ENCODE measurements at places on chromosomes 13 and 19.
A peak's percentile ranks its signal among the peaks of the same experiment; 100 is the strongest.

DNA sequence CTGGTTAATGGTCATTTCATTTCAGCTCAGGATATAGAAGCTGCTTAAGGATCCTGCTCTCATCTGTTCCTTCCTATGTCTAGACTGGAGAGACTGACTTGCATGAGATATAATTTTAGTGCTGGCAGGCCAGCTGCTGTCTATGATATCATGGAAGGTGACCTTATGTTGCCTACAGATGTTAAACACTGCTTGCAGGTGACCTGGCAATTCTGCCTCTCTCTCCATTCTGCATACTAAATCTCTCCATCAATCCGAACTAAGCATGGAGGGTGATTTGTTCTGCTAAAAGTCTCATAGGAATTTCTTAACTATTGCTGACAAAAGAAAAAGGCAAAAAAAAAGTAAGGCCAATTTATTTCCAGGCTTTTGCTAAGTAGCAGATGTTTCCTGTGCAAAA lies 81.0 kb downstream of the CCNA1 start:
- no peak for DNase-seq

DNA sequence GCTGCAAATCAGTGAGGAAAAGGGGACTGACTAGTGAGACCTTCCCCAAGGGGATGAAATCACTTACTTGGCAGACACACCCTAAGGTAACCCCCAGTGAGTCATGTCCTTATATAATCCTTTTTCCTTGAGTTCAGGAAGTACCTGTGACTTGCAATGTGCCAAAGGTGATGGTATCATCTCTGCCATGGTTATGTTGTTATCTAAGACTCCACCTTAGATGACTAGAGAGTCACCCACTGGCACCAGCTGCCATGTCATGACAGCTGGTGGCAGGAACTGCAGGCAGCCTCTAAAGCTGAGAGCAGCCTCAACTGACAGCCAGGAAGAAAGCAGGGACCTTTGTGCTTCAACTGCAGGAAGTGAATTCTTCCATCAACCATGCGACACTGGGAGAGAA lies 12.5 kb downstream of the PBX4 start:
- DNase-seq: peak; percentile 83

DNA sequence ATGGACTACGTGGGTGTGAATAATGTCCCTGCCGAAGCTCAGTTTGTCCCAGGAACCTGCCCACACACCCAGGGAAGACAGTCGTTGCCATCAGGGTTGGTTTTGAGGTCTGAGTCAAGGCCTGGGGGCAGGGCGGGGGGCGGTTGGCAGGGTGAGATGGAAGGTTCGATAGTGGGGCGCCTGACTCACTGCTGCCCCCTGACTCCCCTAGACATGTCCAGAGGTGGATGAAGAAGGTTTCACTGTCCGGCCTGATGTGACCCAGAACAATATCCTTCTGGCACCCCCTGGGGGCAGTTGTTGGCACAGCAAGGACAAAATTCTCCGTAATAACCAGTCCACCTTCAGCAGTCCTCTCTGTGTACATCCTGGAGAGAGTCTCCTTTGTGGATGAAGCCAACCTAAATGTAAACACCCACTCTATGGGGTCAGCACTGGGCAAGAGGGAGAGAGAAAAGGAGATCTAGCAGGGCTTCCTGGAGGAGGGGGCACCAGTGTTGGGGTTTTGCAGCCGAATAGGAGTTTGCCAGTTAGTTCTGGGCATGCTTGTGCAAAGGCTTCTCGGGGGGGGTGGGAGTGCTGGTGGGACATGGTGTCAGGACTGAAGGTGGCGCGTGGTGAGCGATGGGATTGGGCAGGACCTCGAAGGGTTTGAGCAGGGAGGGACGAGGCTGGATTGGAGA lies 19.6 kb upstream of the B3GNT3 start:
- no peak for DNase-seq

DNA sequence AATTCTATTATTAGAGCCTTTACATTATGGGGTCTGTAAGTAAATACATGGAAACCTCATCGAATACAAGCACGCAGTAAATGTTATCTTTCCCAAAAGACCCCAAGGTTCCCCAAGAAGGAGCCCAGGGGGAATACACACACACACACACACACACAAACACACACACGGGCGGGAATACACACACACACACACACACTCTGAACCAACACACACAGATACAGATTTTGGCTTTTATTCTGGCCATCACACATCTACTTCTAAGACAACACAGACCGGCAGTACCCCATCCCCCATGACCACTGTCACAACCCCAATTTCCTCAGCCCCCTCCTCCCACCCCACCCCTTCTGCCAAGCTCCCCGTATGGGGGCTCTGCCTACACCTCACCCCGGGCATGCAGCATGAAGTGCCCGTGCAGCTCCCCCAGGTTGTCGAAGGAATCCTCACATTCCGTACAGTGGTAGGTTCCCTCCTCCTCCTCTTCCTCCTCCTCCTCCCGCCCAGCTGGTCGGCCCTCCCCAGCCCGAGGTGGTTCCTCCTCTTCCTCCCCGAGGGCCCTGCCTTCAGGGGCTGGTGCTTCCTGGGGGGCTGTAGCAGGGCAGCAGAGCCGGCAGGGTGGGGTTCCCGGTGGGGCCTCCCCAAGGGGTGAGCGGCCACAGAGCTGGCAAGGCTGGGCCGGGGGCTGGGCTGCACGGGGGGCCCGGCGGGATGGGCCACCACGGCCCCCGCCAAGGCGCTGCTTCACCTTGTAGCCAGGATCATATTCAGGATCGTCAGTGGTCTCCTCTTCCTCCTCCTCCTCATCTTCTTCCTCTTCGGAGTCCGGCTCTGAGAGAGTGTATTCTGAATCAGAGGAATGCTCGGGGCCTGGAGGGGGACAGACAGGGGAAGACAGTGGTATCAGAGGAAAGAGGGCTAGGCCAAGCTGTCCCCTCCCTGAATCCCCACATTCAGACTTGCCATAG lies 4.4 kb upstream of the SRRM5 start:
- DNase-seq: no peak

DNA sequence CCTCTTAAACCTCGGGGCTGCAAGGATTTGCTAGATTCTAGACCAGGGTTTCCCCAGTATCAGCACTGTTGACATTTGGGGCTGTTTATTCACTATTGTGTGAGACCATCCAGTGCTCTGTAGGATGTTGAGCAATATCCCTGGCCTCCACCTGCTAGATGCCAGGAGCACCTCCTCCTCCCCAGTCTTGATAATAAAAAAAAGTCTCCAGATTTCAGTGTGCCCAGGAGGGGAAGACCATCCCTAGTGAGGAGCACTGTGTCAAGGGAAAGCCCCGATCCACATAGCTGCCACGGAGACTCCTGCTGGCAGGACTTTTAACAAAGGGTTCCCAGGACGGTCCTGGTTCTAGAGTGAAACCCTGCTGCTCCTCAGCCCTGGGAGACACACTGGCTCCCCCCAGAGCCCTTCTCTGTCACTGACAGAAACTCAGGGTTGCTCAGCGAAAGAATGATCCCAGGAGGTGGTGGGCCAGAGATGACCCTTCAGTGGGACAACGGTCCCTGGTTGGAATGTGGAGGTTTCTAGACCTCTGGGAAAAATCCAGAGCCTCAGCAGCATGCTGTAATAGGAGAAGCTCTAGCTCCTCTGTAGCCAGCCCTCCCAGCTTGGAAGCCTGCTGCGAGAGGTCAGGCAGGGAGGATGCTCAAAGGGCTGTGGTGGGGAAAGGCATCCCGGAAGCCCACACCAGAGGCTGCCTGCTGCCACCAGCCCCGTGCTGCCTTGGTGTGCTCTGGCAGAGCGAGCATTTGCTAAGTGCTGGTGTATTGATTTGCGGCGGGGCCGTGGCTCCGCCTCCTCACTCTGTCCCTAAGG lies 20.3 kb downstream of the LYL1 start:
- DNase-seq: peak; percentile 90

- no peak for DNase-seq
These were observed 63.5 kb downstream of the SIAH3 start for GRCh38 chr13:45788011-45788410.

GRCh38 chr13:99158846-99159245 lies 41.8 kb upstream of the UBAC2 start:
- DNase-seq: no peak

- DNase-seq: no peak
These were observed 77.1 kb downstream of the RAB20 start for GRCh38 chr13:110484290-110485048.

- DNase-seq: peak; percentile 95
These were observed at the start of gene ZNF414 for GRCh38 chr19:8513687-8514504. TSS of gene ZNF414 (minus strand) at chr19:8514167. CDS start at chr19:8514046, 121 bp downstream.

DNA sequence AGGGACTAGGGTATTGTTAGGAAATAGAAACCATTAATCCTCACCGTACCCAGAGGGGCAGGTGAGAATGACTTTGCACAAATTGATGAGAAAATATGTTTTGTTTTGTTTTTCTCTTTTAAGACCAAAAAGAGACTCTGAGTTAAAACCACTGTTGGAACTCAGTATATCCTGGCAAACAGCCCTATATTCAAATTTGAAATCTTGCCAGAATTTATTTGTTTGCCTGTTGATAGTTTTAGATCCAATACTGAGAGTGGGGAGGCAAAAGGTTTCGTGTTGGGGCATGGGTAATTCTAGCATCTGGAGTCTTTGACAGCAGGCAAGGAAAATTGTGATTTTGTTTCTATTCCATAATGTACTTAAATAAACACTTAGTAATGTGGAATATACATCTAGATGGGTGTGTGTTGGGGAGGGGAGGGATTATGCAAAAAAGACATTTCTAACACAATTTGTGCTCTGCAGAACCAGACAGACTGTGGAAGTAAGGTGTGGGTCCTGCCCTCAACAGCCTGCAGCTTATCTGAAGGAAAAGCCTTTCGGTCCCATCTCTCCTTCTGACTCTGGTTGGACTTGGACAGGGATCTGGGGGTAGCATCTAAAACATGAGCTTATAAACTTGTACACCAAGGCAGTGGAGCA lies 190.7 kb downstream of the OXGR1 start:
- peak; percentile 58 for DNase-seq

Data from NCI-H2171 treated with DMSO at 0.1 percent for 48 hours (cell line).